ENCODE measurements at places on chromosomes 4 and X. TPM values are rescaled to one million over a fixed set of nuclear protein-coding genes. Genes with fewer than 3 reads are reported as not detected.

GEMIN8 gene
- total RNA-seq: 7.7 TPM

LONRF3 gene
- total RNA-seq: 1.8 TPM

ALAS2 gene
- total RNA-seq: not detected

NEXMIF gene
- total RNA-seq: not detected

ABLIM2 gene
- 0.29 TPM for total RNA-seq

SASH3 gene
- total RNA-seq: not detected

TCEAL3 gene
- total RNA-seq: 20.9 TPM

CPE gene
- total RNA-seq: 21.4 TPM

FAM9C gene
- total RNA-seq: not detected

HSFX2 gene
- total RNA-seq: not detected

DNA sequence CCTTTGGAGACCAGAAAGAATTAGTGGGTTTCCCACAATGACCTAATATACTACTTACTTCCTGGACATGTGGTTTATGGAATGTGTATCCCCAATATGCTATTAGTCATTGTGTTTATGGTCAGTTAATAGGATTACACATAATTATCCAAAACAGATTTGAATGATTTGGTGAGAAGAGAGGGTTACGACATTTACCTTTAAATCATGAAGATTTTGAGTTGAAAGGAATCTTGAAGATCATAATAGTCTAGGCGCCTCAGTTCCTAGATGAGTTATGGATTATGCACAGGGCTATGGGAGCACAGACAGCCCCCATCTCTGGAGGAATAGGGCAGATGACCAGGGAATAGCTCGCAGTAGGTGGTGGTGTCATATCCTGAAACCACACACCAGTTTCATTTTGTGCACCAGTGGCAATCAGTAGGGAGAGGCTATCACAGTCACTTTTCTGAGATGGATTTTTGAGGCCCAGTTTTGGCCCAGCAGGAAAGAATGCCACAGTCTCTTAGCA is 61.3 kb downstream of the SEPTIN11 start:
- peak; percentile 37 for DNase-seq

- no peak for DNase-seq
These were observed 31.4 kb upstream of the ARSH start for GRCh38 chrX:2974961-2975360.

DNA sequence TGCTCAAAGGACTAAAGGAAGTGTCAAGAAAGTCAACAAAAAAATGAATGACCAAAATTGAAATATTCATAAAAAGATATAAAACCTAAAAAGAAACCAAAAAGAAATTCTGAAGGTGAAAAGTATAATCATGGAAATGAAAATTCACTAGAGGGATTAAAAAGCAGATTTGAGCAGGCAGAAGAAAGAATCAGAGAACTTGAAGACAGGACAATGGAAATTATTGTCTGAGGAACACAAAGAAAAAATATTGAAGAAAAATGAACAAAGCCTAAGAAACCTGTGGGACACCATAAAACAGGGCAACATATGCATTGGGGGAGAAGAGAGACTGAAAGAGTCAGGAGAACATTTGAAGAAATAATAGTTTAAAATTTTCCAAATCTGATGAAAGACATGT is 9.9 kb upstream of the SPON2 start:
- no peak for DNase-seq

GRCh38 chrX:848386-848785 is 217.8 kb downstream of the SHOX start:
- DNase-seq: no peak

DNA sequence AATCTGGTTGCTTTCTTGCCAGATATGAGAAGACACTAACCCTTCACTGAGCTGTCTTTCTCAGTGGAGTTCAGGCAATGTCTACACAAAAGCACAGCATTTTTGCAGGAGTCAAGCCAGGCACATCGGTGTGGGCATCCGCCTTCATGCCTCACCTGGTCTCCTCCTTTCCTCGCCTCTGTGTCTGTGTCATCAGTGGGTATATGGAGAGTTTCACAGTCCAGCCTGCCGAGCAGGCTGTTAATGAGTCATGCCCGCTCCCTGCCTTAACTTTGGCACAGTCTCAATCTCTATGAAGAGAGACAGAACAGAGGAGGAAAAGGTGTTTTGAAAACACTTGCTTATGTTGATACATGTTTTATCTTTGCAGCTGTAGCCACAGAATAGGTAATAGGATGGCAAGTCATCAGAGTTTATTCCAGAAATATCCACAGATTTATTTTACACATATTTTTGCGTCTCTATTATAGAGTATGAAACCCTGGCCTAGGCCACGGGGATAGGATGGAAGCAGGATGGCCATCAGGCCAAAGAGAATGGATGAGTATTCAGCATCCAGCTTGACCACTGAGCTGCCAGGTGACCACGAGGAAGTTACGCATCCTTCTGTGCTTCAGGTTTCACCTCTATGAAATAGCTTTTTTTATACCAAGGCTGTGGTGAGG is 32.8 kb upstream of the MAML3 start:
- peak; percentile 33 for DNase-seq

DNA sequence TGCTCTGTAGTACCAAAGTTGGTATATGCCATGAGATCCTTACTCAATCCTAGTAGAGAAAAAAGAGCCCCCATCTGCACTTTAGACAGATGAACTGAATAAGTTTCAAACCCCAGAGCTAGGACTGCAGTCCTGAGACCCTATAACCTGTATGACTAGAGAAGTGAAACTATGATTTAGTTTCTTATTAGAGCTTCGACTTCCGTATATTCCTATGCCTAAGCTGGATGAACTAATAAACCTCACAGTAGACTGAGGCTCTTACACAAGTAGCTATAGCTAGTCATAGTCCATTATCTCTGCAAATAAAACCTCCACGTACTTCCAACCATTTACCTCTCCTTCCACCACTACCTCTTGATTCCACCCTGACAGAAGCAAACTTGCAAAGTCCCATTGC is 6.3 kb upstream of the OTUD4 start:
- no peak for DNase-seq

- no peak for DNase-seq
These were observed 884 bp downstream of the IDH3G start for GRCh38 chrX:153793291-153793690.

- peak; percentile 38 for DNase-seq
These were observed 15.4 kb downstream of the BBS12 start for GRCh38 chr4:122747883-122748282.

- DNase-seq: no peak
These were observed 294.8 kb downstream of the ASMT start for GRCh38 chrX:1909419-1910206.

- peak; percentile 22 for DNase-seq
These were observed 1.5 kb upstream of the TACR3 start for GRCh38 chr4:103721251-103721650.

DNA sequence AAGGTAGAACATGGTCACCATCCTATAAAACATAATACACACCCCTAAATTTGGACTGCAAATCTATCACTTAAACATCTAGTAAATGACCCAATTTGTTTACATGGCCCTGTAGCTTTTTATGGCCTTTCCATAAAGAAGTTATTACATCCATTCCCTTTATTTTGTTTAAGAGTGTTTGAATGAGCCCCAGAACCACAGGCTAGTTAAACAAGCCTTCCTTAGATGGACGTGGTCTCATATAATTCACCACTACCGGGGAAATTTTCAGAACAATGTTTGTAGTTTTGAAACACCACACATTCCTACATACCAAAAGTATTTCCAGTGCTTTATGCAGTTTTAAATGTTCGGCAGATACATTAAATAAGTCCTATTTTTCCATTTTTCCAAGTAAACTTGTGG is 12.3 kb downstream of the PDGFC start:
- DNase-seq: peak; percentile 84

DNA sequence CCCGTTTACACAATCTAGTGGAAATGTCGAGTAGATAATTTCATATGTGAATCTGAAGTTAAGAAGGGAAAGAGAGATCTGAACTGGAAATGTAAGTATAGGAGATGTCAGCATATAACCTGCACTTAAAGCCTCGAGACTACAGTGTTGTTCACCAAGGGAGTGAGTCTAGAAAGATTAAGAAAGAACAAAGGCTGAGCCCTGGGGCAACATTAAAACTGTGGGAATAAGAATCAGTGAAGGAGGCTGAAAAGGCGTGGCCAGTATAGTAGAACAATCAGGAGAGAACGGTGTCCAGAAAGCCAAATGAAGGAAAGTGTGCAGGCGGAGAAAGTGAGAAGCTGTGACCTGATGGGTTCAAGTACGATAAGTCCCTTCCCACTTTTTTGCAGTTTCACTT is 118.8 kb upstream of the TENM3 start:
- DNase-seq: no peak

GRCh38 chr4:26780539-26780938 is 80.1 kb upstream of the STIM2 start:
- peak; percentile 27 for DNase-seq

DNA sequence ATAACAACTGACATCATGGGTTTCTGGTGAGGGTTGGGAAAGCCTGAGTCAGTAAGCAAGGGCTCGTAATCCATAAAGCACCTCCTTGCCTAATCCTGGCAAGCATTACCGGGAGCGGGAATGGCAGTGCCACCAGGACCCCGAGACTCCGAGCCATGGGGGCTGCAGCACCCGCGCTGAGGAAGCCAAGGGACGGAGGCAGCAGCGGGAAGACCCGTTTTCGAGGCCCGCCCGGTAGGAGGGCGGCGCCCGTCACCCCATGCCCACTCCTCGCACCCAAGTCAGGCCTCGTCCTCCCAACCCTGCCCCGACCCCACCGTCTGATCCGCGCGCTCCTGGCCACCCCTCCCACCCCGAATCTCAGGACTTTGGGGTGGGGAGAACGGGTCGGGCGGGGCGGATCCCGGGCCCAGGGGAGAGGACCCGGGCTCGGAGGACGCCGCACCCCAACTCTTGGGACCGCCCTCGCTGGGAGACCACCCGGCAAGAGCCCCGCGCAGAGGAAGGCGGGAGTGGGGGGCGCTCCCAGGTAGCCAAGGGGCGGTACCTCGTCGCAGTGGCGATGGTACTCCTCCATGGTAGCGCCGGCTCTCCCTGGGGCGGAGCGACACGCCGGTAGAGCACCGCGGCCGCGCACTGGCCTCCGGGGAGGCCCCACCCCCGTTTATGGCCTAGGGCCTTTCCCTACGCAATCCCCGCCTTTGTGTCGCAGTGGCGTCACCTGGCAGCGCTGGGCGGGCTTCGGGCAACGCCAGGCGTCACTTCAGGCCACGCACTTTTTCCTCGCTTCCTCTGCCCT is at the start of gene DYNLT3:
TSS of gene DYNLT3 (minus strand) at position 638 of the 799 bp plus-strand sequence. CDS start at position 577, 61 bp downstream.
- DNase-seq: peak; percentile 86

DNA sequence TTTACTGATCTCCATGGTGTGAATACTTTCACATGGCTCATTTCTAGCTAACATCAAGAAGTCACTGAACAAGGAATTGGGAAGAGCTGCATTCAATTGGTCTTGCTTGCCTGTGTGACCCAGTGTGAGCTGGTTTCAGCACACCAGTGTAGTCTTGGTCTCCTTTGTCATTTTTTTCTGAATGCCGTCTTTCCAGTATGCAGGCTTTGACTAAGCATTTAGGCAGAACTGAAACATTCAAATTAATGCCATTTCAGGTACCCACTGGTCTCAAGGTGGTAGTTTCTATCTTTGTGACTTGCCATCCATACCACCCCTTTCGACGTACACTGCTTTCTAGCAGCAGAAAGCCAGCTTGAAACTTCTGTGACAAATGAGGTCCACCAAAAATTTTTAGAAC is 550.5 kb upstream of the BOD1L1 start:
- no peak for DNase-seq

DNA sequence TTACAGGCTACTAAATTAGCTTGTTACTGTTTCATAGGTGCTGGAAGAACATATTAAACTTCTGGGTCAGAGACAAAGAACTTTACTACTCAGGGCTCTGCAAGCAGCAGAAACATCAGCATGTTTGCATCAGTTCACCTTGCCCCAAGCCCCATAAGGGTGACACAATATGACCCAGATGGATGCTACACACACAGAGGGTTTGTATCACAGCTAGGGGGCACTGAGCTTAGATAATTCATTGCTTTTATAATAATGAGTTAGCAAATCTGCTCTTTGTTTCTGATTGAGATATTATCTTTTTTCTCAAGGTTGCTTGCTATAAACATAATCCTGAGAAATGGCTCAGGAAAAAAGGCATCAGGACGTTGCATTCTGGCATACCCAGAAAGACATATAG is 4.8 kb upstream of the SYNPO2 start:
- no peak for DNase-seq

DNA sequence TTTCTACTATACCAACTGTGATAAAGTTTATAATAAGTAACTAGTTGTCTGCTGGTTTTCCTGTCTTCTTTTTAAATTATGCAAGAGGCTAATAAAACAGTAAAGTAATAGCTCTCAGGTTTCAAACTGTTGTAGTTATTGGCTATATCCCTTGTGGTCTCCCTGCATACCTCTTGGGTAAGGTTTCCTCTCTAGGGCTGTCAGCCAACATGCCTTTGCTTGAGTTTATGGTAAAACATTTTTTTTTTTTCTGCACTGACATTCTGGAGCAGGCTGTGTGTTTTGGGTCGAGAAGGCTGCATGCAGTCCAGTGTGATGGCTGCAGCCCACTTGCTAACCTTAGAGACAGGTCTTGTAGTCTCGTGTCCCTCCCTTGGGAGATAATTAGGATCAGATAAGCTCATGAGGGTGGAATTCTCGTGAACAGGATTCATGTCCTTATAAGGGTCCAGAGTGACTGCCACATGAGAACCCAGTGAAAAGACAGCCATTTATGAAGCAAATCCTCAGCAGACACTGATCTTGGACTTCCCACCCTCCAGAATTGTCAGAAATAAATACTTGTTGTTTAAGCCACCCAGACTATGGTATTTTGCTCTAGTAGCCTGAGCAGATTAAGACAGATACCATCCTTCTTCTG is 831.2 kb downstream of the CCSER1 start:
- peak; percentile 97 for DNase-seq

DNA sequence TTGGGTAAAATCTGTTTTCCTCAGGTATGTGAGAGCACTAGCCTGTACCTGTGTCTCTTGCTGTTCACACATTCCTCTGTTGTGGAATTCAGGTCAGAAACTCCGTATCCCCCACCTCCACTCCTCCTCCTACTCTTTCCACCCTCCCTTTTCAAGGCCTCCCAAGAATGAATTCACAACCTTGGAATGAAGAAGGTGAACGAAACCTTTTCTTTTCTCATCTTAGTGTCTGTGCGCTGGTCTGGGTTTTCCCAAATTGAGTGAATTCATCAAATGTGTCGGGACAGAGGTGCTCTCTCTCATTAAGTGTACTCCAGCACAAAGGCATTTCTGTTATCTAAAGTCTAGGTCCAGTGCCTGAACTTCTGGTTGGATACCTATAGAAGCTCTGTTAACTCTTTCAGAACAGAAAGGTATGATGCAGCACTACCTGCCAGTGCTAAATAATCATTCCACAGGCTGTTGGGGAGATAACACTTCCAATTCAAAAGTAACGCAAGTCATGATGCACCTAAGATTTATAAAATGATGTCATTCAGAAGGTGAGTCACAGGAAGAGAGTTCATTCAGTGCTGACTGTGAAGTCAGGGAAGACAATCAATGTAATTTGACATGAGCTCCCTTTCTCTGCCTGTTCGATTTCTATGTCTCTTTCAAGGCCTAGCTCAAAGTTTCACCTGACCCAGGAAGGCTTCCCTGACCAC is 41.9 kb downstream of the COL4A6 start:
- peak; percentile 11 for DNase-seq

DNA sequence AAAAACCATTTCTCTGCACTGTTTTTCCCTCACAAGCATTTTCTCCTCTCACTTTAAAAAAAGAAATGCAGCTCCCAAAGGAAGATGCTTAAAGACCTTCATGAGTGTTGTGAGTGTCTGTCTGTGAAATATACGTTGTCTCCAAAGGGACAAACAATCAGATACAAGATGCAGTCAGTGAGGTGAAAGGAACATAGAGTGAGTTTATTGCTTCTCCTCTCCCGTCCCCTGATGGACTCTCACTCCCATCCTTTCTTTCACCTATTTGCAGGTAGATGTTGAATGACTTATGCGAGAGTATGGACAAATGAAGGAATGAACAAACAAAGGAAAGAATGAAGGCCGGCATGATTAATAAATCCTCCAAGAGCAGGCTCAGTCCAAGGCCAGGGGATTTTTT is 561.2 kb upstream of the DIPK2B start:
- no peak for DNase-seq
